ENCODE measurements at places on chromosomes 5 and 9. TPM values are rescaled to one million over a fixed set of nuclear protein-coding genes. Genes with fewer than 3 reads are reported as not detected.

- no peak for DNase-seq
Observed at GRCh38 chr5:56422076-56422762, 189.1 kb upstream of the ANKRD55 start.

GRCh38 chr5:95080441-95080840 lies 204.5 kb downstream of the MCTP1 start:
- no peak for DNase-seq

PCDHGA4 gene
- not detected for total RNA-seq

DNA sequence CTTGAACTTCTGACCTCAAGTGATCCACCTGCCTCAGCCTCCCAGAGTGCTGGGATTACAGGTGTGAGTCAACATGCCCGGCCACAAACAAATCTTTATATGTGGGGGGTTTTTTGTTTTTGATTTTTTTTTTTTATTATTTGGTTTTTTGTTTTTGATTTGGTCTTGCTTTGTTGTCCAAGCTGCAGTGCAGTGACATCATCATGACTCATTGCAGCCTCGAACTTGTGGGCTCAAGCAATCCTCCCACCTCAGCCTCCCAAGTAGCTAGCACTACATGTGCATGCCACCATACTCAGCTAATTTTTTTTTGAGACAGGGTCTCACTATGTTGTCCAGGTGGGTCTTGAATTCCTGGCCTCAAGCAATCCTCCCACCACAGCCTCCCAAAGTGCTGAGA lies 42.4 kb downstream of the ALDH7A1 start:
- DNase-seq, result no peak

DNA sequence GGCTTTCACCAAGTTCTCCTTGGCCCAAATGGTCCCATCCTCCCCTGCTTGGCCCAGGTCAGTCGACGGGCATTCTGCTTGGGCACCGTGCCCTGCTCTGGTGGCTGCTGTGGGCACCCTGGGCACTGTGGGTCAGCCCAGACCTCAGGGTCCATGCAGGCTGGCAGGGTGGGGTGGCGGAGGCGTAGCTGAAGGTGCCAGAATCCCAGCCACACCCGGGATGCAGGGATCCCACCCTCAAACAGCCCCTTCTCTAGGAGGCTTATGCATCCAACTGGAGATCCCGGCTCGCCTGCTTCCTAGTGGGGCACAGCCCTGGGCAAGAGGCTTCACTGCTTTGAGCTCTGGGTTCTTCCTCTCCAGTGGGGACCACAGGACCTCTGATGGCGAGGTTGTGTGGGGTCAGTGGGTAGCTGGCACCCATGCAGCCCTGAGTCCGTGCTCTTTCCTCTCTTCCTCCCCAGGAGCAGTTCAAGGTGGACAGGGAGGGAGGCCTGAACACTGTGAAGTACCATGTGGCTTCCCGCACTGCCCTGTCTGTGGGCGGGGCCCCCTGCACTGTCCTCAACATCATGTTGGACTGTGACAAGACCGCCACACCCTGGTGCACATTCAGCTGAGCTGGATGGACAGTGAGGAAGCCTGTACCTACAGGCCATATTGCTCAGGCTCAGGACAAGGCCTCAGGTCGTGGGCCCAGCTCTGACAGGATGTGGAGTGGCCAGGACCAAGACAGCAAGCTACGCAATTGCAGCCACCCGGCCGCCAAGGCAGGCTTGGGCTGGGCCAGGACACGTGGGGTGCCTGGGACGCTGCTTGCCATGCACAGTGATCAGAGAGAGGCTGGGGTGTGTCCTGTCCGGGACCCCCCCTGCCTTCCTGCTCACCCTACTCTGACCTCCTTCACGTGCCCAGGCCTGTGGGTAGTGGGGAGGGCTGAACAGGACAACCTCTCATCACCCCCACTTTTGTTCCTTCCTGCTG lies 9.4 kb downstream of the B4GALT7 start:
- DNase-seq, result no peak

FSTL4 gene
- total RNA-seq, result not detected

IRX1 gene
- total RNA-seq, result not detected

DNA sequence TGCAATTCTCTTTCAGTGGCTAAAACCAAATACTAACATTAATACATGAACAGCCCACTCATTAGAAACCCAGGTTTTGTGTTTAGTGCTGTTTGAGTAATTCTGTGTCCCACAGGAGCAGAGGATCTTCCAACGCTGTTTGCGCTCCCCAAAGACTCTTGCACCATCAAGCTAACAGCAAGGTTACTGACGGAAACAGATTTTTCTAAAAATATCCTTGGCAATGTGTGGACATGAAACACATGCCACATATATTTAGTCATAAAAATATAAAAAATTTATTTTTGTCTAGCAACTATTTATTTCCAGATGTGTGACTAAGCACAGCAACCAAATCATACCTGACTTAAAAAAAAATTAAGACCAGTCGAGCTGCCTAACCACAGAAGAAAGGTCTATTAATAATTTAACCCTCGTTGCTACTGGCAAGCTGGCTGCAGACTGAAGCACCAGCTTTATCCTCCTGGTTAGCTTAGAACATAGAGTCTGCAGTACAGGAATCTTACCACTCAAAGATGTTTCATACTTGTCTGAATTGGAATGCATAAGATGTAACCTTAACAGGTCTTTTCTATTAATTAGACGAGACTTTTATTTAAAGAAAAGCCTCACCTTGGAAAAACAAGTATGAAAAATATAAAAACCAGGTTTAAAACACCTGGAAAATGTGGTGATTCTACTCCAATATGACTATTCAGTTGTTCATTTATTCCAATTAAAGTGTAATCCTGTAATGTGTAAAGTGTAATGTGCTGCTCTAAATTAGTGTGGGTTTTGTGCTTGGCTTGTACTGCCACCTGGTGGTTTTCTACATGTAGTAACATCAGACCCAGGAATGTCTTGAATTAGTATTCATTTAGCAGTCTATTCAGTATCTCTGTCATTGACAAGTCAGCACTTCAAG lies 272.5 kb downstream of the EPB41L4A start:
- peak; percentile 27 for DNase-seq

DNA sequence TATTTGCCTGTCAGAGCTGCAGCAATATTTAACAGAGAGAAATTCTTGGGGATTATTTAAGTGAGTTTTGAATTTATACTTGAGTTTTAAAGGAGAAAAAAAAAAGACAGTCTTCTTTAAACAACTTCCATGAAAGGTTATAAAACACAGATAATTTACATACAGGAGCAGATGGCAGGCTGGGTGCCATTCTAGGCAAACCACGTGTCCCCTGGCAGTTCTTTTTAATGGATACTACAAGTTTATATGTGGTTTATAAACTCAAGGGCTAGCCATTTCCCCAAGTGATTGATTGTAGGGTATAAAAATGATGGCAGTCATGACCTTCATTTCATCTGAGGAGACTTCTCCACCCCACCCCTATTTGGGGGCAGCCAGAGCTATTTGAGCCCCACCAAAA lies 166.6 kb downstream of the FSTL4 start:
- no peak for DNase-seq

PDE6A gene
- not detected for total RNA-seq

PCDHGA11 gene
- total RNA-seq, result 0.09 TPM

GRCh38 chr5:8340261-8340660 lies 471.3 kb downstream of the MTRR start:
- no peak for DNase-seq

DNA sequence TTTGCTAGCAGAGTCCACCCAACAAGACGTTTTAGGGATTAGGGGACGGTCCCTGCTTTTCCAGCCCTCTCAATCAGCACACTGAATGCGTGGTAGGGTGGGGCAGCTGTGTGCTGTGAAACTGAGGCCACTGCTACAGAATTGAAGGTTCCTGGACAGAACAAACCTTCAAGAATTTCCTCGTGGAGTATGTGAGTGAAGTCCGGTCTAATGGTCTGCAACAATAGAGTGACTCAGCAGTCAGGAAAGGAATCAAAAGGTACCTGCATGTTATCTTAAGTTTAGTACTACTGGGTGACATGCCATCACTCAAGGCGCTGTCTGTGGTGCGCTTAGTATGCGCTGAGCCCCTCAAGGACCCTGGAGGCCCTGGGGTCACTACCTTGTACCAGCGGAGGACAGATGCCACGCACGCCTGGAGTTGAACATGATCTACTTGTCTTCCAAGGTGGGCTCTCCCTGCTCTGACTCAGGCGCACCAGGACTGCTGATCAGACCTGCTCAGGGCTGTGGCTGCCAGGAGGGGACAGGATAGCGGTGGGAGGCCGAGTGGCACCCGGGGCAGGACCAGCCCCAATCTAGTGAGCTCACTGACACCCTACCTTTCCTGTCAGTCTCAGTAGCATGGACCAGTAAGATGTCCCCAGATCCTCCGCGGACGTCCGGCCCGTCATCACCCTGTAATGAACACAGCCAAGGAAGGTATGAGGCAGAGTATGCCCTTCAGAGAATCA lies 50.5 kb downstream of the PRRT1B start:
- no peak for DNase-seq

NSD1 gene
- total RNA-seq, result 80.5 TPM

DNA sequence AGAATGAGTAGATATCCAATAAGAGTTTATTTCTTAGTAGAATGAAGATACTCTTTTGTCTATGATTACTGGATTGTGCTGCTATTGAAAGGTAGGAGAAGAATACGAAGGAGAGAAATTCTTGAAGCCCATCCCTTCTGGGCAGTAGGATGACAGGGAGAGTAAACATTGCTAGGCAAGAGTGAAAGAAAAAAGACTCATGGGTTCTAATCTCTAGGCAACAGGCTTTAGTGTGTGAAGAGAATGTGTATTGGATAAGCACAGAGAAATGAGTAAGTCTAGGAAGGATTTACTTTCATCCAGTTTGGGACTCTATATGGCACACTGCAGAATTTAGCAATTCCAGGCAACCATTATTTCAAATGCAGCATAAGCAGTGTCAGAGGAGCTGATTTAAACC lies 216.0 kb downstream of the GABRG2 start:
- DNase-seq, result no peak

- DNase-seq, result no peak
Observed at GRCh38 chr5:33679791-33680190, 212.0 kb downstream of the ADAMTS12 start.

NNT gene
- total RNA-seq, result 174 TPM

- DNase-seq, result no peak
Observed at GRCh38 chr9:119986205-119986604, 593.8 kb downstream of the CDK5RAP2 start.

- peak; percentile 7 for DNase-seq
Observed at GRCh38 chr9:71685394-71685793, 82.9 kb downstream of the CEMIP2 start.

GRCh38 chr9:81912135-81912534 lies 16.1 kb upstream of the SPATA31D4 start:
- DNase-seq, result no peak

DNA sequence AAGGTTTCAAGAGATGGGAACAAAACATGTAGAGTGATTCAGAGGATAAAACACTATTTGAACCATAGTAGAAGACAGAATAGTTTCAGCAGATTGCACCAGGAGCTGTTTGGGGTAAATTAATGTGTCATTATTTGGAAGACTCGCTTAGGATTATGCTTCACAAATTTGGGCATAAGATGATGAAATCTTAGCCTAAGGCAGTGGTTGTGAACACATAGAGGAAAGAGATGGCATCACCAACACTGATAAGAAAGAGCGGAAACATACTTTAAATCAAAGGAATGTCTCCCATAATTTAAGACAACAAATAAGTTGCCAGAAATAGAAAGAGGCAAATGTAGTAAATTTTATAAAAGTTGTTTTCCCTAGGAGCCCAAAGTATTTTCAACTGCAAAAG lies 66.1 kb upstream of the TBCA start:
- no peak for DNase-seq

GABRA1 gene
- total RNA-seq, result not detected

CCDC192 gene
- total RNA-seq, result not detected

CAMK4 gene
- 39.0 TPM for total RNA-seq

GLDC gene
- 0.96 TPM for total RNA-seq

F2RL2 gene
- not detected for total RNA-seq

GRCh38 chr5:72228960-72229359 lies 91.1 kb downstream of the MRPS27 start:
- no peak for DNase-seq

GRCh38 chr5:168685566-168685965 lies 106.4 kb upstream of the PANK3 start:
- DNase-seq, result no peak

C5orf52 gene
- total RNA-seq, result not detected

ALDH1A1 gene
- total RNA-seq, result not detected

ODF2 gene
- 70.7 TPM for total RNA-seq

NDOR1 gene
- 48.5 TPM for total RNA-seq

KLF9 gene
- total RNA-seq, result 22.6 TPM

DNA sequence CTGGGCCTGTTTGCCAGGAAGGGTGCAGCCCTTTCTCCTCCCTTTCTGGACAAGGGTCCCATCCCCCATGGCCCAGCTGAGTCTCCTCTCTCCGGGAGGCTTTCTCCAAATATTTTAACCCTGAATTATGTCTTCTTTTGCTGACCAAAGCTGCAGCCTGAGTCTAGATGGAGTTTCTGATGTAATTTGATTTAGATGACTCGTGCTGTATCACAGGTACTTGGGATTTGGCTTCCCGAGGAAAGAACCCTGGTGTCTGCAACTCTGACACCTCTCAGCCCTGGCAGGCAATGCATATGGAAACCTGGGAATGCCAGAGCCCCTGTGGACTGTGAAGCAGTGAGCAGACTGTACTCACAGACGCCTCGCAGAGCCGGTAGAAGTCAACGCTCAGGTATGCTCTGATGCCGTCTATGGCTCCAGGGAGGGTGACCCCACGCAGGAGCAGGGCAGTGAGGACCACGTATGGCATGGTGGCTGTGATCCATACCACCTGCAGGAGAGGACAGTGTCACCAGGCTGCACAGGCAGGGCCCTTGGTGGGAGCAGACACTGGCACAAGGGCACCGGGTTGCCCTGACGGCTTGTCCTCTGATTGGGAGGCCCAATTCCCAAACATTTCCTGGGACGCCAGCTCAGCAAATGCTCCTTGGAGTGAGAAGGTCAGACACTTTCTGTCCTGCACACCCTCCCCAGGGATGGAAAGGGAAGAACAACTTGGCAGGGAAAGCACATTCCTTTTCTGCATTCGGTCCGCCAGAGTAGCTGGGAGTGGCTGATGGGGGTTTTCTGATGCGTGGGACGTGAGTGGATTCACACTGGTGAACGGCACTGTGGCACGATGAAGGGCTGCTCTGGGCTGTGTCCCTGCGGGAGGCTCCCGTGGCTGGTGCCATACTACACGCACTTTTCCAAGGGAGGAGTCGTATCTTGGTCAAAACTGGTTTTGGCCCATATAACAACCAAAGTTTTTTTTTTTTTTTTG lies 24.7 kb downstream of the SLC6A3 start:
- DNase-seq, result no peak

Measured in activated naive CD4-positive, alpha-beta T cell treated with anti-CD3 and anti-CD28 coated beads, Interleukin-2, amount 50 U/mL, for 72 hours (primary cell).